ENCODE measurements at places on chromosomes 2 and 18.

DNA sequence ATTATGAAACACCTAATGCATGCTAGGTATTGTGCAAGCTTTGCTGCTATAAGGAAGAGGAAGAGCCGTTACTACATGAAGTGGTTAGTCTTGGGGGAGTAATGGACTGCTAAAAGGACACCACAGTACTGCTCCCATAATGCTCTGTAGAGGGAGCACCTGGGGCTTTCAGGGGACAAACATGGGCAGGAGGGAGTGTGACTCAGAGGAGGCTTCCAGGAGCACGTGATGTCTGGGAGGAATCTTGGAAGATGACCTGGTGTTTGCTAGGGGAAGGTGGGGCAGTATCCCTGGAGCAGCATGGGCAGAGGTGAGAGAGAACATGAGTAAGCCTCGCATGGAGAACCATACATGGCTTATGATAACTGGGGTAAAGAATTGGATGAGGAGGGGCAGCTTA lies 18.8 kb downstream of the MAPK4 start:
- DNase-seq, result no peak

GRCh38 chr2:6312367-6312766 lies 553.3 kb downstream of the CMPK2 start:
- DNase-seq, result no peak

- no peak for DNase-seq
Observed at GRCh38 chr2:213740453-213740852, 456.2 kb downstream of the SPAG16 start.

GRCh38 chr2:12361506-12361905 lies 355.2 kb upstream of the TRIB2 start:
- no peak for DNase-seq

DNA sequence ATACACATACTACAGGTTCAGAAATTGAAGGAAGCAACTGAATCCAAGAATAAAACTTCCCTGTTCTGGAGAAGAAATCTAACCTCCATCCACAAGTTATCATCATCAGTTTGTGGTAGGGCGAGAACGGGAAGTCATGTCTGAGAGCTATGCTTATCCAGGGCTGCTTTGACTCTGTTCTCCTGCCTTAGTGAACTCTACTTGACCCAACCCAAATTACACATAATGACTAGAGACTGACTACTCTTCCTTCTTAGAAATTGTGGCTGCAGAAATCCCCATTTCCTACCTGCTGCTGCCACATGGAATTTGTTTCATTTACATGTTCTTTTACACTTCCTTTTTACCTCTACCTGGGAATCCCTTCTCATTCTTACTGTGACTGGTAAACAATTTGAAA lies 1102.6 kb upstream of the PIK3C3 start:
- no peak for DNase-seq

DNA sequence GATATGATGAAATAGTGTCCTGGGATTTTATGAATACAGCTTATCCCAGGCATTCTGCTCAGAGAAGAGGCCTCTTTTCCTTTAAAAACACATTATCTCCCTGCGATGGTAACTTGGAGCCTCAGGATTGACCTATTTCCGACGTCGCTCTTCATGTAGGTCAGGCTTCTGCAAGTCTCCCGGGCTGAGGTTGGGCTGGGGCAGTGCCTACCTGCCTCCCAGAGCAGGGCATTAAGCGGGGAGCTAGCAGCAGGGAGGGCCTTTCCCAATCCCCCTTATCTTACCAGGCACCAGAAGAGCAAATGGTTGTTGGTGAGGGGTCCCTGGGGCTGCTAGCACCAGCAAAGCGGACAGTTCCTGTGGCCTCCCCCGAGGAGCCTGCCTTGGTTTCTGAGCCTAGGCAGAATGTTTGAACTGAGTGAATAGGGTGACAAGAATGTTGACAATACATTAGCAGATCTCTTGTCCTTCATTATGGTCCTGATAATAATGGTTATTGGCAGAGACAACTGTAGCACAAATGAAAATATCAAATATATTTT lies 60.2 kb downstream of the TRPM8 start:
- DNase-seq, result no peak

- DNase-seq, result no peak
Observed at GRCh38 chr2:239539083-239539775, 138.4 kb upstream of the HDAC4 start.

- no peak for DNase-seq
Observed at GRCh38 chr2:46342566-46343315, 45.5 kb downstream of the EPAS1 start.

- DNase-seq, result no peak
Observed at GRCh38 chr2:227570615-227571014, 28.1 kb upstream of the SCYGR2 start.

- DNase-seq, result no peak
Observed at GRCh38 chr18:48986851-48987761, 36.3 kb upstream of the SMAD7 start.

GRCh38 chr2:105950521-105951383 lies 206.0 kb downstream of the NCK2 start:
- no peak for DNase-seq

DNA sequence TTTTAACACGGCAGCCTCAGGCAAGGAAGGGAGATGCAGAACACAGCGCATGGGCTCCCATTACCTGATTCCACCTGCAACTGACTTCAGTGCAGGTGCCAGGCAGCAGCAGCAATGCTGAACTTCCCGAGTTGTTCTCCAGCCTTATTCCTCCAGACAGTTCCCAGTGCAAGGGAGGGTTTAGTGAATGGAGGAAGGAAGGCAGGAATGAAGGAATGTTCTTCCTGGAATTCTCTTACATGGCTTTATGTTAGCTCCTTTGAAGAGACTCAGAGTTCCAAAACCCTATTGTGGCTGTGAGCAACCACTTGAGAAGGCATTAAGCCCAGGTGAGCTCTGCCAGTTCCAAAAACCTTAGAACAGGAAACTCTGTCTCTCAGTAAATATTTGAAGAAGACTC lies 45.5 kb downstream of the SERPINB7 start:
- DNase-seq, result no peak

DNA sequence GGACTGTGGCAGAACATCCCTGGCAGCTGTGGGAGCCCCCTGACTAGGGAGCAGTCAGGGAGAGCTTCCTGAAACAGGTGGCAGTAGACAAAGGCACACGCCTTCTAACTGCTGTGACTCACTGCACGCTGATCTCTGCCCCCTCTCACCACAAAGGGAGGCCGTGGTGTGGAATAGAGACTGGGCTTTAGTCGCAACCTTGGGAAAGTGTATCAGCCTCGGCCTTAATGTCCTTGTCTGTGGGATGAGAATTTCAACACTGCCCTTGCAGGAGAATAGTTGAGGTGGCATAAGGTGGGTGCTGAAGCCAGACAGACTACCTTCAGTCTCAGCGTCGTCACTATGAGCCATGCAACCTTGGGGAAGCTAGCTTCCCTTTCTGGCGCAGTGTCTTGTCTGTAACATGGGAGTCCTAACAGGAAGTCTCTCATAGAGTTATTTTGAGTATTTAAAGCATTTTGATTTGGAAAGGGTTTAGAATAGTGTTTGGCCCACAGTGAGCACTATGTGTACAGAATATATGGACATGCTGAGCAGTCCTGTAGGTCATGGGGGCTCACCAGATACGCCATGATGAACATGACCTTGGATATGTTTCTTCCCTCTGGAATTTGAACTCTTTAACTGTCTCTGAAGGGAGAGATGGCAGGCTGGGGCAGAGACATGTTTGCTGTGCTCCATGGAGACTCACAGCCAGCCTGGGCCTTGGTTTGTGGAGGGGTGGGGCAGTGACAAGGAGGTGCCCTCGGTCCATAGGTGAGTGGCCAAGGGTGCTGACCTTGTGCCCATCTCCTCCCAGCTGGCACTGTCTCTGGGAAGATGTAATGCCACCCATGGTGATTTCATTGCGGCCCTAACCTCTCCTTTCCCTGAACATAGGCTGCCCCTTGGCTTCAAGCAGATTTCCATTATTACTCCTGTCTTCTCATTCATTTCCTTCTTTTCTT lies 29.5 kb upstream of the SMAD7 start:
- DNase-seq, result no peak

DNA sequence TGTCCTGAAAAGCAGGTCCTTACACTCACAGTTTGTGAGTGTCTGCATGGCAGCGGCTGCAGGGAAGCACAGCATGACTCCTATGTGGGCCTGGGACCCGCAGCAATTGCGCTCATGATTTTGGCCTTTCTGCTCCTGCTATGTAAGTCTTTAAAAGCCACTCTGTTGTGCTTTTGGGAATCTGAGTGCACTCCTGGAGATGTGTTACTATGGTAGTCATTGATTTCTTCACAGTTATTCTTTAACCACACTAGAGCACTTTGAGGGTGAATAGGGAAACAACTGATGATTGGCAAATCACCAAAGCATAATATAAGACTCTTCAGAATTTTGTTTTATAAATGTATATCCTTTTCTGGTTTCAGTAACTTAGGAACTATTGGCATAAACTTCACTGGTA lies 40.9 kb downstream of the DSG2 start:
- no peak for DNase-seq

GRCh38 chr2:233892793-233893192 lies 24.4 kb upstream of the TRPM8 start:
- no peak for DNase-seq

DNA sequence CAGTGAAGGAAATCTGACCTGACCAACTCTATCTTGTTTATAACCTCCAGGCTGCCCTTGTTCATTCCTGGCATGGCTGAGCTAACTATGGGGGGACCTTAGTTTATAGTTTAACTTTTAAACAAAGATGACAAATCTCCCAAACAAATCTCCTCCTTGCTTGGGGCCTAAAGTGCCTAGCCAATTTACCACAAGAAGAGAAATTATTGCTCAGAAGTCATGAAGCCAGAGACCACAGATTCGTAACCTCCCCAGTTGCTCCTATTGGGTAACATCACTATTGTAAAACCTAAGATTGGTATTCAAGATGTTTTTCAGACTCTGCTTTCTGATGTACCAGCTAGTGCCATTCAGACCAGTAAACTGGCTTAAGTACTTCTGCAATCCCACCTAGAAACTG lies 649.4 kb upstream of the SLC8A1 start:
- DNase-seq, result no peak

DNA sequence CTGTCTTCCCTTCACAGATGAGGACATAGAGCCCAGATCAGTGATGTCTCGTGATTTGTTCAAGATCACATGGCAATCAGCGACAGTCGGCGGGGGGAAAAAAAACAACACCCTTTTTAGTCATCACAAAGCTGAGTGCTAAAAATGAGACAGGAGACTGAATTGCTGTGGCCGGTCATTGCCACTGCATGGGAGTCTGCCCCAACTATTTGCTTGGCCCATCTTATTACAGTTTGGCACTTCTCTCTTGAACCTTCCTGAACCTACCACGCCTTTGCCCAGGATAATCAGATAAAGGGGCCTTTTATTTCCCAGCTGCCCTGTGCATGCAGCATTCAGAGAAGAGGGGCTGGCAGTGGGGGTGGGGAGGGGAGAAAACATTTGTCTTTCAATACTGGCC lies 42.7 kb downstream of the SETBP1 start:
- no peak for DNase-seq

DNA sequence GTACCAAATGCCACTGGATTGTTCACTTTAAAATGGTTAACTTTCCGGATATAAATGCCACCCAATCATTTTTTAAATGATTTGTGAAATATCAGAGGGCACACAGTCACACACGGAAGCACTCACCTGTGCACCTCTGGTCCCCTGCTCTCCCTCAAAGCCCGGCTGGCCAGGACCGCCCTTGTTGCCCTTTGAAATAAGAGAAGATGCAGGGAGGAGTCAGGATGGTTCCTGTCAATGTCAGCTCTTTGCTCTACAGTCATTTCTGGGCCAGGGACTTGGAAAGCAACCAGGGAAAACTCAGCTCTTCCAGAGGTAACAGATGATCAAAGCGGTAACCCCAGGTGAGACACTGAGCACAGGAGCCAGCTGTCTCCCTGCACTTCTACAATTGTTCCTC lies 60.7 kb downstream of the COL6A3 start:
- DNase-seq, result no peak

- DNase-seq, result no peak
Observed at GRCh38 chr2:15957881-15958713, 17.7 kb downstream of the MYCN start.

- no peak for DNase-seq
Observed at GRCh38 chr2:239778861-239779558, 246.1 kb downstream of the NDUFA10 start.

GRCh38 chr2:191800874-191801273 lies 46.0 kb downstream of the CAVIN2 start:
- DNase-seq, result no peak

- no peak for DNase-seq
Observed at GRCh38 chr2:3610881-3611505, 16.1 kb downstream of the COLEC11 start.

- no peak for DNase-seq
Observed at GRCh38 chr2:124347209-124347608, 322.1 kb downstream of the CNTNAP5 start.

DNA sequence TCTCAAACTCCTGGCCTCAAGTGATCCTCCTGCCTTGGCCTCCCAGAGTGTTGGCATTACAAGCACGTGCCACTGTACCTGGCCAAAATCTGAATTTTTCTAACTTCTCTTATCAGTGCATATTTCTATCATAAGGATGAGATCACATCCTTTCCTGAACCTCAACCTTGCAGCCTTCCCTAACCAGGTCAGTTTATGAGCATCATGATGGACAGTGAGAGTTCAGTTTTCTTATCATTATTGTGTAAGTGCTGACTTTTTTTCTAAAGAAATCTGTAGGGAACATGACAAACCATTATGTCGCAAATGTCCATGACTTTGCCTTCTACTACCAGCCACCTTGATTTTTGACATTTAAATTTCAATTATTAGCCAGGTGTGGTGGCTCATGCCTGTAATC lies 31.5 kb downstream of the MRPL33 start:
- no peak for DNase-seq

DNA sequence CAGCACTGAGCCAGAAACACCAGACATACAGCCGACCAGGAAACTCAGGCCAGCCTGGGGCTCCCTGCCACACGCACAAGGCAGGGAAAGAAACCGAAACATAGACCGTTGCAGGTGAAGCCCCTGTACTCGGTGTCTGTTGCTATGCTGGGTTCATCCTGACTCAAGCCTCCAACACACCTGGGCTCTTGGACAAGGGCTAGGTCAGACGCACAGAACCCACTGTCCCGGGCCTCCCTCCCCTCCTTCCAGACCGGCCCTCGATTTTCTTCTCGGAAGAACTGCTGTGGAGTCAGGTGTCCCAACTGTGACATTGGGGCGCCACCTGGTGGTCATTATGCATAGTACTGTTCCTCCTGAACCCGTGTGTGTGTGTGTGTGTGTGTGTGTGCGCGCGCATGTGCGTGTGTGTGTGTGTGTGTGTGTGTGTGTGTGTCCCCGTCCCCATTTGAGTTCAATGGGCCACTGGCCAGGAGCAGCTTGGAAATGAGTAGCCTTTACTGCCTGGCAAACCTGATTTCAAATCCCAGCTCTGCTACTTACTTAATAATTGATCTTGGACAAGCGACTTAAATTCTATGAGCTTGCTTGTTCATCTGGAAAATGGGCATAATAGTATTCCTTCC lies 55.4 kb upstream of the GLI2 start:
- DNase-seq, result peak; percentile 59

DNA sequence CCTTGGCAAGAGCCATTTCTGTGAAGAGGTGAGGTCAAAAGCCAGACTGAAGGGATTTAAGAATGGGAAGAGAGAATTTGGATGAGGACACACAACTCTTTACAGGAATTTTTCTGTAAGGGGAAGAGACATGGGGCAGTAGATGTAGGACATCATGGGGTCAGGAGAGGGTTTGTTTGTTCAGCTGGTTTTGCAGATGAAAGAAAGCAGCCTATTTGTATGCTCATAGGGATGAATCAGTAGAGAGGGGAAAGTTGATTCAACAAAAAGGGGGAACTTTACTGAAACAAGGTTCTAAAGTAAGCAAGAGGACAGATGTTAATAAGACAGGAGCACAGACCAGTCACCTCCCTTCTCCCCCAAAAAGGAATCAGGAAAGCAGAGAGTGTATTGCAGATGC lies 11.2 kb downstream of the SCG2 start:
- no peak for DNase-seq

GRCh38 chr18:35061804-35062203 lies 20.6 kb downstream of the MAPRE2 start:
- no peak for DNase-seq

All from CD4-positive, alpha-beta T cell treated with Interleukin-15 for 4 hours (primary cell).